ENCODE measurements at places on chromosomes 13 and 19.

DNA sequence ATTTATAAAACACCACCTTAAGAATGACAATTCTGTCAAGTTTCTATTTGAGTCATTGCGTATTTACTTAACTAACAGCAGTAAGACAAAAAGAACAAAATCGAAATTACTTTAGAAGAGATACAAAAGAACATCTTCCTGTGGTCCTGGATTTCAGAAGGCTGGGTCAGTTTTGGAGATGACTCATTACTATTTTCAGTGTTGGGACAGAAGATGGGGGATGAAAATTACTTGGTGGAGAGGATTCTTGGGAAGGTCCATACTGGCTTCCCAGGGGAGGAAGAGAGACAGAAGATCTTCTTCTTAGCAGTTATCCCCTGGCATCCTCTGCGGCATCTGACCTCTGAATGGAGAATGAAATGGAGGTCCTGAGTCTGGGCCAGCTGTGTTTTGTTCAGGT lies 33.5 kb upstream of the CSNK1A1L start:
- DNase-seq = no peak

- no peak for DNase-seq
Observed at GRCh38 chr19:34263745-34264237, 9.4 kb downstream of the GARRE1 start.

DNA sequence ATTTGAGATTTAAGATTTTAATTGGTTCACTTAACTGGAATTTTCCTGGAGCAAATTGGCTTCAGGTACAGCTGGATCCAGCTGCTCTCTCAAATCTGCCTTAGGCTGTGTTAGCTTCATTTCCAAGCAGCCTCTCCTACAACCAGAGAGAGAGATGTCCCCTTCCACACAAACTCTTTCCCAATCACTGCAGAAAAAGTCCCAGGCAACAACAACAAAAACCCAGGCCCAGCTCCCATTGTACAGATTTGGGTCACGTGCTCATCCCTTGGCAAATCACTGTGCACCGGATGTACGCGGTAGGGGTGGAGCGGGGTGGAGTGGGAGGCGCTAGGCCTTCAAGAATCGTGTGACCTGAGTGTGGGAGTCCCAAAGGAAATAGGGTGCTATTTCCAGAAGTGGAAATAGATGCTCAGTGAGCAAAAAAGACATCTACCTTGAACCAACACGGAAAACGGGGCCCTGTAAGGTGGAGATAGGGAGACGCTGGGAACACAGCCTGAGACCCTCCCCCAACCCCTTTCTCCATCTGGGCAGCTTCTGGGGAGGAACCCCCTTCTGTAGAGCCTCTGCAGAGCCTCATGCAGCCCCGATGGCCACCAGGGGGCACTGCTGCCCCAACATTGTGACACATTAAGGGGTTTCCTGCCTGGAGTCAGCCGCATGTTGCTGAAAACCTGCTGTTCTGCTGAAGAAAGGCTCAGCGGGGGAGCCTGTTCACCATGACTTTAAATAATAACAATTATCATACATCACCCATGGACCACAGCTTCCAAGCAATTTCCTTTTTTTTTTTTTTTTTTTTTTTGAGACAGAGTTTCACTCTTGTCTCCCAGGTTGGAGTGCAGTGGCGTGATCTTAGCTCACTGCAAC lies 25.4 kb downstream of the HPN start:
- peak; percentile 93 for DNase-seq

DNA sequence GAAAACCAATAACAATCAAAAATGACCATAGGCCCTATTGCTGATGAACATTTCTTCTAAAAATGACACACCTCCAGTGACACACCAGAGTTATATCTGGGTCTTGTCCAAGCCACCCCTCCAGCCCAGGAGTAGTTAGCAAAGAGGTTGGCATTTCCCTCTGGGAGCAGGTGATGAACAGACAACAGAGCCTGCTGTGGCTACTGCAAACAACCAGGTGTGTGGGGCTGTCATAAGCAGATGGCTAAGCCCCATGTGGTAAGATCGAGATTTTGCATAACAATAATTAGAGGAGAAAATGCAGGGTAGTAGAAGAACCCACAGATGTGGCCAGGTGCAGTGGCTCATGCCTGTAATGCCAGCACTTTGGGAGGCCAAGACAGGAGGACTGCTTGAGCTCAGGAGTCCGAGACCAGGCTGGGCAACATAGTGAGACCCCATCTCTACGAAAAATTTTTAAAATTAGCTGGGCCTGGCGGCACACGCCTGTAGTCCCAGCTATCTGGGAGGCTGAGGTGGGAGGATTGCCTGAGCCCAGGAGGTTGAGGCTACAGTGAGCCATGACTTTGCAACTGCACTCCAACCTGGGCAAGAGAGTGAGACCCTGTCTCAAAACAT lies 5.0 kb downstream of the XRCC1 start:
- no peak for DNase-seq

- DNase-seq = no peak
Observed at GRCh38 chr19:51724543-51724942, 752 bp upstream of the HAS1 start.

Data from GM20000 (cell line).